CD4-positive, alpha-beta memory T cell (primary cell): ENCODE measurements at places on chromosomes 6 and 20. TPM values are rescaled to one million over a fixed set of nuclear protein-coding genes. Genes with fewer than 3 reads are reported as not detected.
A peak's percentile ranks its signal among the peaks of the same experiment; 100 is the strongest.

The HLA-DOA gene
- not detected for polyA plus RNA-seq

GRCh38 chr20:55641497-55641896, 363.8 kb downstream of the CBLN4 start:
- no peak for DNase-seq

DNA sequence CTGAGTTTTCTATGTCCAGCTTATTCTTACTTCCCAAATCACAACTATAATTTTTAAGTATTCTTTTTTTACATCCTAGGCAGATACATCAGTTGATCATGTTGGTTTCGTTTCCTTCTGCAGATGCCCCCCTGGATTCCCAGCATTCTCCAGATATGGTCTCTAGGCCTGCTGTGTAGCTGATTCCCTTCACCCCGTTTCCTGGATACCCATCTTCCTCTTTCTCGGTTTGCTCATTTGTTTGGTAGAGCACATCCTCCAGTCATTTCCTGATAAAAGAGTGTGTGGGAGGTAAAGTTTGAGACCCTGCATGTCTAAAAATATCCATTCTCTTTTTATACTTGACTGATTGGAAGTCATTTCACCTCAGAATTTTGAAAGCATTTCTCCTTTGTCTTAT, 66.4 kb downstream of the ANKS1A start:
- no peak for DNase-seq

- no peak for DNase-seq
Measured at GRCh38 chr6:137520520-137520919, 26.3 kb upstream of the OLIG3 start.

The PRPH2 gene
- polyA plus RNA-seq, result 0.11 TPM

DNA sequence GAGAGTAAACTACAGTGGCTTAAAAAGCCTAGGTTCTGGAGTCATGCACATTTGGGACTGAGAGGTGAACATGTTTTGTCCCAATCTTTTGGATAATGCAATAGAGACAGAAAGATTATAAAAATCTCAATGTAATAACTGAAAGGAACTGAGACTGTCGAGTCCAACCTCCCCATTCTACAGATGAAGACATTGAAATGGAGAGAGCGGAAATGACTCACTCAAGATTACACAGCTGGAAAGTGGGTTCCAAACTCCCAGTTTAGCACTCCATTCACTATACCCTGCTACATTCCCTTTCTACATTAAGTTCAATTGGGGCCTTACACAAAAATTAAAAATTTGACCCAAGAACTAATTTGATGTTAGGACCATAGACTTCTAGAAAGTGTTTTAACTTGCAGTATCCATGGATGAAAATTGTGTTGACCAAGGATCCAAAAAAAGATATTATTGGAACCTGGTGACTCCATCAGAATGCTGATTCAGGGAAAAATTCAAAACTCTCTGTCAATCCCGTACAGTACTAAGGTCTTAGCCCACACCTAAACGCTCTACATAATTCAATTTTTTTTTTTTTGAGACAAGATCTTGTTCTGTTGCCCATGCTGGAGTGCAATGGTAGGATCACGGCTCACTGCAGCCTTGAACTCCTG, 1.5 kb upstream of the ILRUN start:
- no peak for DNase-seq

The BPIFB2 gene
- polyA plus RNA-seq, result not detected

The CDH4 gene
- polyA plus RNA-seq, result 1.1 TPM

The XKR7 gene
- polyA plus RNA-seq, result not detected

- no peak for DNase-seq
Measured at GRCh38 chr6:37679539-37680476, 17.9 kb downstream of the MDGA1 start.

DNA sequence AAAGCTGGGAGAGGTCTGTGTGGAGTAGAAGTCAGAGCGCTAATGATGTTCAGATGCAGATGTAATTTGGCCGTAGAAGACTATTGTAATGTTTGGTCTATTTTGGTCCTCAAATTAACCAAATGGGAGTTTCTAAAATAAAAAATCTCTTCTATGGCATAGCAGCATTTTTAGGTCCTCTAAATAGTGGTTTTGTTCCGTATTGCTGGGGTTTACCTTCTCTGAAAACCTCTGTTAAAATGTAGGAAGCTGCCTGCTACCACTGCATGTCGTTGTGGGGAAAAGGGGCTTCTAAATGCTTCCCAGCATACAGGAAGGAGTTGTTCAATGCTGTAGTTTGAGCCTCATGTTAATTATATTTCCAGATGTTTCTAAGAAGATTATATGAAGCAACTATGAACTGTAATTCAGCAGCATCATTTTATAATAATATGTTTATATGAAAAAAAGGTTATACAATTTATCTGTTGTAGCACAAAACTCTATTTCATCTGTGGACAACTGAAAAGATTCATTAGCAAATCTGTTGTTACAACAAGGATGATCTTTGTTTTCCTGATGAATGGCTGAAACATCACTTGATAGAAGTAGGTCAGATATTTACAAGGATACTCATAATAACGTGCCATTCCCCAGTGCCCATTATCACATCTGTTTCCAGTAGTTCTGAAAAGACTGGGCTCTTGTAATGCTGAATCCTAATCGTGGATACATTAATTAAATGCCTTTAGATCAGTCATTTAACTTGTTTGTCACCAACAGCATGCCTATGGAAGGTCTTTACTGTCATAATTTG, 256.6 kb downstream of the TBC1D7 start:
- no peak for DNase-seq

DNA sequence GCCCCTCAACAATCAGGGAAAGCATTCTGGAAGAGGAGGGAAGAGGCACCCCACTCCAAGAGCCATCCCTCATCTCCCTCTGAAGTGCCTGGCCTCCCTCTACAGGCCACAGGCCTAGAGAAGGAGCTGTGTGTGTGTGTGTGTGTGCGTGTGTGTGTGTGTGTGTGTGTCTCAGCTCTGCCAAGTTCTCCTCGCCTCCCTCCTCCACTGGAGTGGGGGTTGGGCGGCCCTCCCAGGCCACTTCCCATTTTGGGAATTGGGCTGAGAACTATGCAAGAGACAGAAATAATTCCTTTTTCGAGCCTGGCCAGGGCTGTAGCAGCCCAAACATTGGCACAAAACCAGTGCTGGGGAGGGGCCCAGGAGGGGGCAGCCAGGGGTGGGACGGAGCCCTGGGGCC, 35.7 kb downstream of the KCNB1 start:
- no peak for DNase-seq

The HAO1 gene
- not detected for polyA plus RNA-seq

DNA sequence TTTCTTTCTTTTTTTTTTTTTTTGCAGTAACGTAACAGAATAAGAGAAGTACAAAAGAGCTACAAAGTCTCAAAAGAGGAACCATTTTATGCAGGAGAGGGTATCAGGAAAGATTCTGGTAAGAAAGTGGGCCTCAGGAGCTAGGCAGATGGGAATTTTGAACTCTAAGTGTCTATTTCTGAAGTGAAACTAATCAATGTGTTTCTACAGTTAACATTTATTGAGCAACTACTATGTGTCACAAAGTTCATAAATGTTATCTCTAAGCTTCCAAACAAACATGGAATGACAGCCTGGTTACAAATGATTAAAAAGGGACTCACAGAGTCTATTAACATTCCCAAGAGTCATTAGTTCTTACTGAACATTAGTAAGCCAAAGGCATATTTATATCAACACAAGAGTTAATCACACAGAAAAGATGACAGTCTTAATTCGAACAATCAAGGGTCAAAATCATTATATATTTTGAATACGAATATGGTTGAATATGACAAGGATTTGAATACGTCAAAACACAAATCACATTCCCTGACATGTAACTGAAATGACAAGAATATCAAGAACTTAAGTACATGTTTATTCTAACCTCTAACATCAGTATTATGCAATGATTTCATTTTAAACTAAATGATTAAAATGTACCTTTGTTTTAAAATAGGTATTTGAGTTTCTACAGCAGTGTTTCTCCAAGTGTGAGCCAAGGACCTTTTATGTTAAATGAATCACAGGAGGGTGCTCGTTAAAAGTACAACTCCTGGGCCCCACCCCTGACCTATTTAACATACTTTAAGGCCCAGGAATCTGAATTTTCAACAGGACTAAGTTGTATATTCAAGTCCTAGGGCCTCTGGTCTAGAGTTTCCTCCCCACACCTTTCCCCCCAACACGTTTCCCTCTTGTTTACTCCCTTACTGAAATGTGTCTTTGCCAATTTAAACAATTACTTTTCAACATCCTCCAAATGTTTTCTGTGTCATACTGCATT, 89.7 kb downstream of the ATXN1 start:
- no peak for DNase-seq

- peak; percentile 69 for DNase-seq
Measured at GRCh38 chr6:37168811-37169495, 999 bp upstream of the PIM1 start.

The TRIM31 gene
- 0.21 TPM for polyA plus RNA-seq

DNA sequence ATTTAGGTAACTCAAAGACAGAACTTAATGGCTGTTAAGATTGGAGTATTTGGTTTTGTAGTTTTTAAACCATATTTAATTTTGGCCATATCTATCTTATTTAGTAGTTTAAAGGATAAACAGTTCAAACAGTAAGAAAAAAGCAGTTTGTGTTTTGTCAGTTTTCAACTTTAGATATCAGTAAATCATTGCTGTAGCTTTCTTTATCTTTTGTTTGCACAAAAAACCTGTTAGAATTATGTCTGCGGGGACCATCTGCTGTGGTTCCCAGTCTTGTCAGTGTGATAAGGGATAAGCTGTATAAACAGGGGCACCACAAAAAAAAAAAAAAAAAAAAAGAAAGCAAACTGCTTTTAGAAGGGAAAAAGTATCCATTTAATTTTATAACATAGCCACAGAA, 40.9 kb downstream of the CDKAL1 start:
- no peak for DNase-seq

- DNase-seq, result no peak
Measured at GRCh38 chr20:24153101-24154040, 164.8 kb upstream of the GGTLC1 start.

The ATRN gene
- 7.8 TPM for polyA plus RNA-seq

The PBOV1 gene
- polyA plus RNA-seq, result not detected

The NXT1 gene
- 59.9 TPM for polyA plus RNA-seq

DNA sequence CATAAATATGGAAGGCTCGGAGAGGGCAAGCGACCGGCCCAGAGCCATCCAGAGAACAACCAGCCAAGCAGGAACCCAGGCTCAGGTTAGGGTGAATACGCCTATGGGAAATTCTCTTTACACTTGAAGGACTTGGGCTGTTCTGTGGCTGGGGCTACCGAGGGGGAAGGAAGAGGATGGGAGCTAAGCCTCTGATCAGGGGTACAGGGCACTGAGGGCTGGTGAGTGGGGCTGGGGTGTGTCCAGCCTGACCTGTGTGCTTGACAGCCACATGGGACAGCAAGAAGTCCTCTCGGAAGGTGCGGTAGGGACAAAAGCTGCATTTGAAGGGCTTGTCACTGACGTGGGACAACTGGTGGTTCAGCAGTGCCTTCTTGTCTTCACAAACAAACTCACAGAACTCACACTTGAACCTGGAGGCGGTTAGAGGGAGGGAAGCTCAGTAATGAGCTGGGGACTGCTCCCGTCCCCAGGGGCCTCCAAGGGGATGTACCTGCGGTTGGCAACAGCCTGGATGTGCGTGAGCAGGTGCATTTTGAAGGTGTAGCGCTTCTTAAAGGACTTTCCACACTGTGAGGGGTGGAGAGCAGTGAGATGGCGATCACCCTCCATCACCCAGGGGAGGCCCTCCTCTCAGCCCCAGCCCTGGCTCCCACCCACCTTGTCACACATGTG, 11.9 kb downstream of the ZNF335 start:
- DNase-seq, result no peak

The CCN6 gene
- not detected for polyA plus RNA-seq

DNA sequence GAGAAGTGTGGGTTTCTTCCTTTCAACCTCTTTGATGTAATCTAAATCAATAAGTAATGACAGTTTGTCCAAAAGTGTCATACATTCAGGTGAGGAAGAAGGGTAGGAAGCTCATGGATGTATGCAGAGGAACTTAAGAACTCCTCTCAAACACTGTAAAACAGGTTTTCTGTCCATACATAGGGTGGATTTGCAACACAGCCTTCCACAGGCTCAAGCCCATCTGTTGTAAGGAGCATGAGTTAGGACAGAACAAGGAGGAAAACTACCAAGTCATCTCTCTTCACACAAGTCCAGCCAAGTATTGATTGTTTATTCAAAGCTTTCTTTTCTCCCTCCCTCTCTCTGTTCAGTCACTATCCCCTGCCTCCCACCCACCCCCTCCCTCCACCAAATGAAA, 49.0 kb upstream of the CDYL start:
- DNase-seq, result no peak

The CNBD2 gene
- polyA plus RNA-seq, result 6.7 TPM

GRCh38 chr6:14361297-14361696, 243.7 kb downstream of the CD83 start:
- no peak for DNase-seq

The GHRH gene
- polyA plus RNA-seq, result not detected

- no peak for DNase-seq
Measured at GRCh38 chr20:21622097-21622857, 83.2 kb upstream of the PAX1 start.

DNA sequence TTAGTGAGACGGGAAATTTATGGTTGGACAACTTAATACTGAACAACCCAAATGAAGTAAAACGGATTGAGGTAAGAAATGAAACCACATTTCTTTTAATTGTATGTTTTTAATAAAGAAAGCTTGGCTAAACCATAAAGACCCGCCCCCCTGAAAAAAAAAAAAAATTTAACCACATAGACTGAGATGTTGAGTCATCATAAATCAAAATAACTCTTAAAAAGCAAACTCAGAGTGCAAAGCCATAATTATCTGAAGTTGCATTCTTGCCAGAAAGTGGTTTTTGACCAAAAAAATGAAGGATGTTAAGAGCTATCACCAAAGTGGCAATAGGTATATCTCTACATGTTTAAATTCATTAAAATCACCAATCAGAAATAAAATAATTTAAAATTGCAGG, 101.8 kb upstream of the COL21A1 start:
- DNase-seq, result no peak

GRCh38 chr20:35503841-35504561, 25.5 kb downstream of the C20orf173 start:
- no peak for DNase-seq

DNA sequence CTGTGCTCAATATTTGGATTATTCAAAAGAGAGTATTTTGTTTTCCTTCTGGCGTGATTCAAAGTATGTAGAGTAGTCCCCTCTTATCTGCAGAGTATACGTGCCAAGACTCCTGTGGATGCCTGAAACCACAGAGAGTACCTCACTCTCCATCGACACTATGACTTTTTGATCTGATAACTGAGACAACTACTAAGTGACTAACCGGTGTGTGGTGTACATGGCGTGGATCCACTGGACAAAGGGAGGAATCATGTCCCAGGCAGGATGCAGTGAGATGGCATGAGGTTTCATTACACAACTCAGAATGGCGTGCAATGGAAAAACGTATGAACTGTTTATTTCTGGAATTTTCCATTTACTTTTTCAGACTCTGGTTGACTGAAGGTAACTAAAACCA, 112.2 kb upstream of the PDE7B start:
- DNase-seq, result no peak

GRCh38 chr6:41222513-41222912, 5.6 kb upstream of the TREML4 start:
- no peak for DNase-seq

DNA sequence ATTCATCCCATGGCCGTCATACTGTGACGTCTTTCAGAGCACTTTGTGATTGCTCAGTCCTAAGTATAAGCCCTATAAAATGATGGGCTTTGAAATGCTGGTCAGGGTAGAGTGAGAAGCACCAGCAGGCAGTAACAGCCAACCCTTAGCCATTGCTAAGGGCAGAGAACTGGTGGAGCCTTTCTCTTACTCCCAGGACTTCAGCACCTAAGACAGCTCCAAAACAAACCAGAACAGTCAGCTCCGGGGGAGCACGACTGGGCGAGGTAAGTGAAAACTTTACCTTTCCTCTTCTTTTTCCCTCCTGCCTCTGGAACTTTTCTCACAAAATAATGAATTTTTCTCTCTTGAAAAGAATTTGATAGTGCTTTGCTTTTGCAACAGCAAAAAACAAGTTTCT, at the start of gene VIP:
VIP (plus strand) TSS at position 104 of the 400 bp plus-strand sequence. CDS start 1,381 bp downstream, outside the sequence.
- DNase-seq, result no peak
